Panc1 (cell line): ENCODE measurements at places on chromosomes 12 and 14. TPM values are rescaled to one million over a fixed set of nuclear protein-coding genes. Genes with fewer than 3 reads are reported as not detected.

AKAP5 gene
- total RNA-seq = 0.64 TPM

CD163L1 gene
- not detected for total RNA-seq

SMCO2 gene
- 0.36 TPM for total RNA-seq

PRB2 gene
- not detected for total RNA-seq

SSTR1 gene
- not detected for total RNA-seq

VWF gene
- 0.31 TPM for total RNA-seq

SERPINA12 gene
- not detected for total RNA-seq

ADAM21 gene
- total RNA-seq = 0.08 TPM

MYF5 gene
- not detected for total RNA-seq

ATG14 gene
- total RNA-seq = 7.1 TPM

GLIPR1L1 gene
- total RNA-seq = not detected

MGP gene
- 0.72 TPM for total RNA-seq

SPIC gene
- not detected for total RNA-seq

CBX5 gene
- 130 TPM for total RNA-seq

SLC41A2 gene
- total RNA-seq = 27.3 TPM

PLCZ1 gene
- total RNA-seq = not detected

TAS2R42 gene
- total RNA-seq = not detected

SERPINA1 gene
- 4.9 TPM for total RNA-seq

BDKRB2 gene
- 0.05 TPM for total RNA-seq

ARL1 gene
- 64.9 TPM for total RNA-seq

USP15 gene
- total RNA-seq = 35.4 TPM

ACOT4 gene
- total RNA-seq = 2.7 TPM

PRKD1 gene
- 8.2 TPM for total RNA-seq

RPL36AL gene
- total RNA-seq = 136 TPM

DCN gene
- 1.9 TPM for total RNA-seq

TAS2R46 gene
- 0.46 TPM for total RNA-seq

MYF6 gene
- total RNA-seq = not detected

RERGL gene
- total RNA-seq = not detected

OAS1 gene
- 4.5 TPM for total RNA-seq

RNASE7 gene
- not detected for total RNA-seq

FOXM1 gene
- total RNA-seq = 71.2 TPM

ANO2 gene
- total RNA-seq = not detected

WNT5B gene
- 36.9 TPM for total RNA-seq

RAPGEF3 gene
- total RNA-seq = 5.8 TPM

ENDOU gene
- total RNA-seq = not detected

DNAI7 gene
- total RNA-seq = 0.10 TPM

MARK3 gene
- 56.1 TPM for total RNA-seq

KRT3 gene
- total RNA-seq = not detected

TMEM132C gene
- total RNA-seq = not detected

C14orf132 gene
- total RNA-seq = 23.0 TPM

HOXC9 gene
- total RNA-seq = 37.2 TPM

GYS2 gene
- total RNA-seq = not detected

ACOT6 gene
- total RNA-seq = not detected

OR4E2 gene
- not detected for total RNA-seq
